HL-60 (cell line): ENCODE measurements at places on chromosomes 12 and 14.

DNA sequence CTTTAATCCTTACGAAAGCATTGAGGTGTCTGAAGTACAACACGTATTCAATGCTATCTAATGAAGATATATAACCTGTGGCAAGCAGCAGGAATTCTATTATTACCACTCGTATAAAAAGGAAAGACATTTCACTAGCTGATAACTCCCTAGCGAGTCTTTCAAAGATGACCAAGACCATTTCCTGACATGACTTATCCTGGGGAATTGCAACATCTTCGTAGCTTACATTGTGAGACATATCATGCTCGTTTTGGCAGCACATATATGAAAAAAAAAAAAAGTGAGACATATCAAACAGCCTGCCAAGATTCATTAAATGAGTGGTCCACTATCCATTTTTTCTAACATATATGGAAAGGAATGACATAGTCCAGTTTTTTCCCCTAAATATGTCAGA is 337.0 kb downstream of the FSCB start:
- no peak for DNase-seq

DNA sequence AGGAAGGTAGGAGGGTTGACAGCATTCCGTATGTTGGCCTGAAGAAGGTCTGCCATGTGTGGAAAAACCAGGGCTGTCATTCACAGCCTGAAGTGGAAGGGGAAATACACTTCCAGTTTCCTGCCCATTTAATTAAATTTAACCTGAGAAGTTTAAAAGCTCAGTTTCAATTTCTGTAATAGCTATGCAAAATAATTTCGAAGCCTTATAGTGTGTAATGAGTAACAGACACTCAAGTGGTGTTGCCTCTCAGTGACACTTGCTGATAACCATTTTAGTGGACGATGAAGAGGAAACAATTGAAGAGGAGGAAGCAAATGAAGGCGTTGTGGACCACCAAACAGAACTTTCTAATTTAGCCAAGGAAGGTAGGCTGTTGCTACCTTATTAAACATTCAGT is 44.8 kb downstream of the EP400 start:
- no peak for DNase-seq

DNA sequence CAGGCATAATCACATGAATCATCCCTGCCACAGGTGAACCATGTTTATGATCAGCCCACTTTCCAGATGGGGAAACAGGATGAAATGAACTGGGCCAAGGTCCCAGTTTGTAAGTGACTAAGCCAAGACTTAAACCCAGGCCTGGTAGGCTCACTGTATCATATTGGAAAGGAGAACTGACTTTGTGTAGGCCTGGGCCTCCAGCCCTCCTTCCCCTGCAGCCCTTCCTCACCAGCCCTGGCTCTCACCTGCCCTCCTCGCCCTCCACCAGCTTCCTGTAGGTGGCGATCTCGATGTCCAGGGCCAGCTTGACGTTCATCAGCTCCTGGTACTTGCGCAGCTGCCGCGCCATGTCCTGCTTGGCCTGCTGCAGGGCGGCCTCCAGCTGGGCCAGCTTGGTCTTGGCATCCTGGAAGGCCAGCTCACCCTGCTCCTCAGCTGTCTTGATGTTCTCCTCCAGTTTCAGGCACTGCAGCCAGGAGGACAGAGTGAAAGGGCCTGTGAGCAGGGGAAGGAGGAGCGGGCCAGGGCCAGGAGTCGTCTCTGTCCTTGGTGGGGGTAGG is 19.8 kb downstream of the KRT80 start:
- DNase-seq, result peak; percentile 63

DNA sequence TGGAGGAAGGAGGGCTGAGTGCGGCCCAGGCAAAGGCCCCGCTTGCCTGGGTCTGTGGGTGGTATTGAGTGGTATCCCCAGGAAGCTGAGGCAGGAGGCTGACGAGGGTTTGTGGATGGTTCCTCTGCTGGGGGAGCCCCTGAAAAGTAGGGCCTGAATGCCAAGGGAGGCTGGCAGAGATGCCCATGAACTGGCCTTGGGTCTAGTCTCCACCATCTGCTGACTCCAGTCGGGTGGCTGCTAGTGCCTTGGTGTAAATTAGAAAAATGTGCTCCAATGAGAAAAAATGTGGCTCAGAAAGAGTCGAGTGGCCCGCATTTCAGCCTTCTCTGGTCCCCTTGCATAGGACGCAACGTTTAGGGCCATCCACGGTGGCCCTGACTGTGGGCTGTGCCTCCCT is 181.2 kb upstream of the PRMT8 start:
- no peak for DNase-seq

GRCh38 chr12:54936736-54937135 is 47.8 kb downstream of the TESPA1 start:
- no peak for DNase-seq

- DNase-seq, result no peak
These were observed 41.9 kb upstream of the BCL2L14 start for GRCh38 chr12:12028668-12029402.

DNA sequence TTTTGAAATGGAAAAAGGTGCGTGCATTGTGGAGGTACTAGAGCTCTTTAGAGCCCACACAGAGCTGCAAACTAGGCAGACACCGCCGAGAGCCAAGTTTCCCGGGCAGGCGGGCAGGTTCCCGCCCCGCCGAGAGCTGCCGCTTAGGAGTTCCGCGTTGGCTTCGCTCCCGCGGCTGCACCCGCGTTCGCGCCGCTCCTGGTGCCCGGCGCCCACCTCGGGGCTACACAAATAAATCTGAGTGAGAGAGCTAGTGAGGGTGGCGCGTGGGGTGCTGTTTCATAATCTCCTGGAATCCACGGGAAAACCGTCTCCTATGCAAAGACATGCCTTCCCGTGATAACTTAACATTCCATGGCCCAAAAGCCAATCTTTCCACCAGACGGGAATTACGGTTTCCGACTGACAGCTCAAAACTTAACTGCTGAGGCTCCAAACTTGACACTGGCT is 645 bp downstream of the KITLG start:
- DNase-seq, result peak; percentile 13

- DNase-seq, result no peak
These were observed 132.6 kb upstream of the MAP1LC3B2 start for GRCh38 chr12:116426391-116427136.

DNA sequence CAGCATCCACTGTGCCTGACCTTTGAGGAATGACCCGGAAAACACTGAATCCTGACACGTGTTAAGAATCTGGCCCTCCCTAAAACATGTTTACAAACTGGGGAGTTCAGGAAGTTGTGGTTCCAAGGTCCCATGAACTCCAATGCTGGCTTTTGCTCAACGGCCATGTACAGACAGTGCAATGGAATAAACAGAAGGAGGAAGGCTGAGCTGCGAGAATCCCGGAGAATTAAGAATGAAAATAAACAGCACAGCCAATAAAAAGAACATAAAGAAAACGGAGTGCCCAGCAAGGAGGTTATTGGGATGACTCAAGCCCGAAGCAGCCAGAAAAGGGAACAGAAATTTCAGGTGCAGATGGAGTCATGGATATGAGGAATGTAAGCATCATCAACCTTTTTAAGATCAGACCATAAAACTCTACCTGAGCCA is 32.3 kb downstream of the BCL11B start:
- DNase-seq, result no peak

DNA sequence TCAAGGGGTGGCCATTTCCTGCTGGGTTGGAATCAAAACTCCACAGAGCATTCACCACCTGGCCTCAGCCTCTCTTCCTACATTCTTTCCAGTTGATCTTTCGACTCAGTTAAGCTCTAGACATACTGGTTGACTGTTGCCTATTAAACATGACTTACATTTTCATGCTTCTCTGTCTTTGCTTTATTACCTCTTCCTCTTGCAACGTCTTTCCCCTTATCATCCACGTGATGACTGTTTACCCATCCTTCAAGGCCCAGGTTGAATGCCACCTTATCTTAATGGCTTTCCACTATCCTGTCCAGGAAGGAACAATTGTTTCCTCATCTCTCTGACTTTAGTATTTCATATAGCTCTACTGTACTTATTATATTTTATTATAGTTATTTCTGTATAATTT is 24.4 kb upstream of the CCDC175 start:
- no peak for DNase-seq

- no peak for DNase-seq
These were observed 7.6 kb downstream of the CEP170B start for GRCh38 chr14:104872469-104873341.

DNA sequence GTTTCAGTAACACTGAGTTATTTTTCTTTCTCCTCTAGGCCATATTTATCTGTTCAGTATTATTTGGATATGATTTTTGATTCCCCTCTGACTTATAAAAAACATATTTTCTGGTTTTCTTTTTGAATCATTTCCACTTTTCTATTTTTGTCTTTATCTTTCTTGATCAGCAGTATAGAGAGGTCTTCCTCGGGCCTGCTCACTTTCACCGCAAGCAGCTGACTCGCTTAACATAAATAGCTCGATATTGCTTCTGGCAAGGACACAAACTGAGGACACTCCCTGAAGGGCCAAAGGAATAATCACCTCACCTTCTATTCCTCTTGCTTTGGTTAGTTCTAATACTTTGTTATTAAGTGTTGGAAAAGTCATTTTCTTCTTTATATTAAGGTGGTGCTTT is 25.8 kb upstream of the TRHDE start:
- DNase-seq, result no peak

DNA sequence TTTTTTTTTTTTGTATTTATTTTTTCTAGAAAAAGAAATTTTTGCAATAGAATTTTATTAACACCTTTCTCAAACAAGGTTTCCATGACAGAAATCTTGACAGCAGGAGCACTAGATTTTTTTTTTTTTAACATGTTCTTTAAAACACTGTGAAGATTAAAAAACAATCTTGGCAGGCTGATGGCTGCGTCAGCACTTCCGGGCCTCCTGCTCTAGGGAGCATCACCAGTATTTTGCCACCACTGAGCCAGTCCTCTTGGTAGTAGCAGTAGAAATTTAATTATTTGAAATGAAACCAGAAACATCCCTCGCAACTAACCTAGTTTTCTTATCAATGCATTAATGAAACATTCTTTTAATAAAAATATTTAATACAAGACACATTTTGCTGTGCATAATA is 99.6 kb downstream of the APAF1 start:
- no peak for DNase-seq

DNA sequence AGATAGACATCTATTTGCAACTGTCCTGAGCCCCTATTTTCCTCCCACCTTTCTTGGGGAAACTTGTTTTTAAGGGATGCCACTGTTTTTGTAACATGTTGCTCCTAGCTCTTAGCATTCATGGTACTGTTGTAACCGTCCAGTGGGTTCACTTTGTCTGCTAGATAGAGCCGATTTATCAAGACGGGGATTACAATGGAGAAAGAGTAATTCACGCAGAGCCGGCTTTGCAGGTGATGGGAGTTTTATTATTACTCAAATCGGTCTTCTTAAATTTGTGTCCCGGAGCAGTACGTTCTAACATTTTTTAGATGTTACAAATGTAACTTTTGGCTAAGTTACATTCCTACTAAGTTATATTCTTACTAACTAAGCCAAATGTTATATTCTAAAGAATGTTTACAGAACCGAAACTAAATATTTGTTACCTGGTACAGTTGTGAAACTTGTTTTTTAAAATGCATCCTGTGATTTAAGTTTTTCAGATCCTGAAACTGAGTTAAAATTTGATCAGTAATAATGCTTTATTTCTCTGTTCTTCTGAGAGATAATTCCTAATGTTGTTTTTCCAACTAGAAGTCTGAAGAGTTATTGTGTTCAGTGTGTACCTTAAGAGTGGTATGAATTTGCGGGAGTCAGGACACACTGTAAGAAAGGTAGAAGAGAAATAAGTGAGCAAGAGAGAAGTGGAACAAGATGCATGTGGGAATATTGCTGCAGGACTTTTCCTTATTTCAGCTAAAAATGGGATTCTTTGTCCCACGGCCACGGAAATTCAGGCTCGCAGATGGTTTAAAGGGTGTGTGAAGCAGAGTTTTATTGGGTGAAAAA is 20.6 kb upstream of the CLEC2D start:
- no peak for DNase-seq

- no peak for DNase-seq
These were observed 858 bp upstream of the ANKRD13A start for GRCh38 chr12:109998241-109998903.

GRCh38 chr14:60102389-60102788 is 10.7 kb downstream of the PCNX4 start:
- DNase-seq, result no peak

DNA sequence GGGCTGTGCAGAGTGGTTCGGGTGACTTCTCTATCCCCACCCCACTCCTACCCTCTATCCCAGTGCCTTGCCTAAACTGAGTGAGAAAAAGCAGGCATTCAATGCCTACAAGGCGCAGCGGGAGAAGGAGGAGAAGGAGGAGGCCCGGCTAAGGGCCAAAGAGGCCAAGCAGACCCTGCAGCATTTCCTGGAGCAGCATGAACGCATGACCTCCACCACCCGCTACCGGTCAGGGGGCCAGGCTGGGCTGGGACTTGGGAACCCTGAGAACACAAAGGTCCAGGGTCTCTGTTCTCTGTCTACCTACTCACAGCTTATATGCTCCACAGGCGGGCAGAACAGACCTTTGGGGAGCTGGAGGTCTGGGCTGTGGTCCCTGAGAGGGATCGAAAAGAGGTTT is 11.7 kb downstream of the PRPF40B start:
- no peak for DNase-seq

DNA sequence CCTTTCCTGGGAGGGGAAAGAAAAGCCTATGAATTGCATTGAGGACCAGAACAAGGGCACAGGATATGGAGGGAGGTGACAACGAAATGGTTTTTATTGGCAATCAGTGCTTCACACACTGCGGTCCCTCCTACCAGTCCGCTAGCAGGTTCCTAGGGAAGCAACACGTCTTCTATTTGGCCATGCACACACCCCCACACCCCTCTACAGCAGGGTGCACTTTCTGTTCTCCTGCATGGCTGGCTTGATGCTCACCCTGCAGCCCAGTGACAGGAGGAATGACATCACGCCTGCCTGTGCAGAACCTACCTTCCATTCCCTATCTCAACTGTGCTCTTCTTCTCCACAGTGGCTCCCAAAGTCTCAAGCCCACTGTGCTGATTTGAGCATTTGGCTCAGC is 57.9 kb downstream of the TTC9 start:
- DNase-seq, result no peak

- DNase-seq, result no peak
These were observed 3.1 kb upstream of the HPD start for GRCh38 chr12:121861636-121862254.

DNA sequence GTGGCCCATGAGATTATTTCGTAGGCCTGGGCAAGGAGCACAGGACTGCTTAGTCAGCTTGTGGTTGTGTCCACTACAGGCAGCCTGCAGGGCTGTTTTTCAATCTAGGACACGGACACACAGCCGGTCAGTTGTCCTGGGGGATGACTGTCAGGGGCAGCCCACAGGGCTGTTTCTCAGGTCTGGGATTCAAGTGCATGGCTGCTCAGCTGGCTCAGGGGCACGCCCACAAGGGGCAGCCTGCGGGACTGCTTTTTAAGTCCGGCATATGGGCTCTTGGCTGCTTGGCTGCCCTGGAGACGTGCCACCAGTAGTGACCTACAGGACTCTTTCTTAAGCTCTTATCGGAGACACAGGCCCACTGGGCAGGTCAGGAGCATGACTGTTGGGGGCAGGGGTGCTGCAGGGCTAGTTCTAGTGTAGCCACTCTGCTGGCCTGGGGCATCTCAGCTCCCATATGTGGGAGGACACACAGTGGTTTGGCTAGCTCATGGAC is 26.6 kb upstream of the GTF2A1 start:
- DNase-seq, result no peak
